ENCODE measurements at places on chromosomes 5 and 9.

DNA sequence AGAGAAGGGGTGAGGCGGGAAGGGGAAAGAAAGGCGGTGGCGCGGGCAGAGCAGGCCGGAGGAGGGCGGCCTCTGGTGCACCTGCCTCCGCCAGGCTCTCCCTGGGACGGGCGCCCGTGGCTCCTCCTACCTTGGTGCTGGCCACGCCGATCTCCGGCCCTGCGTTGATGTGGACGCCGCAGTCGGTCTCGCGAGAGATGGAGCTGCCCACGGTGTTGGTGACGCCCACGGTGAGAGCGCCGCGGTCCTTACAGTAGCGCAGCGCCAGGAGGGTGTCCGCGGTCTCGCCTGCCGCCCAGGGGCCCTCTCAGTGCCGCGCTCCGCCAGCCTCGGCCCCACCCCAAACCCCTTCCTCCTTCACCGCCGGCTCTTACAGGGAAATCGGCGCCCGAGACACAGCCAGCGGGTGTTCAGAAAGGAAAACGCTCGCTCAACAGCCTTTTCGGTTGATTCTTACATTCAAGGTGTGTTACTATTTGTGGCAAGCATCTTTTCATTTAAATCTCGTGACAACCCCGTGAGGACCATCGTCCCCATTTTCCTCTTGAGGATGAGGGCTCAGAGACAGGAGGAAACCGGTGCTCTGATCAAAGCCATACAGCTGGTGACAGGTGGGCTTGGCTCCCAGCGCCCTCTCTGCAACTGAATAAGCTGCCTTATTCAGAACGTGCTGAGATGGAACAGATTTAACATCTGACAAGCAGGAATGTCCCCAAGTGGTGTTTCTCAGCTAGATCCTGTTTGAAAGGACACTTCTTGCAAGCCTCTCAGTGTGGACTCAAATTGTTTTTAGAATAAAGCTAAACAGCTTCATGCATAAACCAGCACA lies 22.0 kb upstream of the MAPK9 start:
- peak overlapping the region; percentile 69 for H3K4me3 ChIP-seq
- no peaks in the 10 kb centered on the region for H3K4me1 ChIP-seq
- H3K27ac ChIP-seq: peak overlapping the region; percentile 49
- H3K36me3 ChIP-seq: peaks cover 6% of the 10 kb centered on the region
- H3K27me3 ChIP-seq: no peaks in the 10 kb centered on the region

DNA sequence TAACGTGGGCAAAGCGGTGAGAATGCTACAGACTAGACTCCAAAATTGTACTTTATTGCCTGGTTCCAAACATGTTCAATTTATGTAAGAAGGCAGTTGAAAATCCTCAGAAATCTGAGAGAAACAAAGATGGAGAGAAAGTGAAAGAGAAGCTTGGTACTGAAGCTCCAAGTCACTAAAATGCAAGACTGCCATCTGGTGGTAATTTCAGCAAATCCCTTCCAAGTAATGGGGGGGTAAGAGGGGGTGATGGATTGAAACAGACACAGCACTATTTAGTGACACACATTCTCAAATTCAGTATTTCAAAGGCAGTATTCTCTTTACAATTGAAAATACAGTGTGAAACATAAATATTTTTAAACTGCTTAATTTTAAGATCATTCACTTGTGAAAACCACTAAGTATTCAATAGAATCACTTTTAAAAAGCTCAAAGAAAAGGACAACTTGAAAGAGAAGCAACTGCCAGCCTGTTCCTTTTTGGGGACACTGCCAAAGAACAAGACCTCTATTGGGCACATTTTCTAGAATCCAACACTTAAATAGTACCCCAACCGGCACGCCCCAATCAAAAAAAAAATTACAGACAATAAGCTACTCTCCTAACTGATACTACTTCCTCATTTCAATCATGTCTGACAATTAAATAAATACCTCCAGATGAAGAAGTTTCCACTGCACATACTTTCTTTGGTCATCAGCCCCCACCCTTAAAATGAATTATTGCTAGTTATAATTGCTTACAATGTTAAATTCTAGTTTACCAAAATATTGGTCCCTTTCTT lies 131.5 kb downstream of the AGTPBP1 start:
- H3K4me3 ChIP-seq: peak overlapping the region; percentile 69
- no peaks in the 10 kb centered on the region for H3K36me3 ChIP-seq
- peak overlapping the region; percentile 61 for H3K27ac ChIP-seq
- peak; percentile 78 for DNase-seq
- H3K27me3 ChIP-seq: no peaks in the 10 kb centered on the region
- peaks cover 6% of the 10 kb centered on the region for H3K4me1 ChIP-seq

DNA sequence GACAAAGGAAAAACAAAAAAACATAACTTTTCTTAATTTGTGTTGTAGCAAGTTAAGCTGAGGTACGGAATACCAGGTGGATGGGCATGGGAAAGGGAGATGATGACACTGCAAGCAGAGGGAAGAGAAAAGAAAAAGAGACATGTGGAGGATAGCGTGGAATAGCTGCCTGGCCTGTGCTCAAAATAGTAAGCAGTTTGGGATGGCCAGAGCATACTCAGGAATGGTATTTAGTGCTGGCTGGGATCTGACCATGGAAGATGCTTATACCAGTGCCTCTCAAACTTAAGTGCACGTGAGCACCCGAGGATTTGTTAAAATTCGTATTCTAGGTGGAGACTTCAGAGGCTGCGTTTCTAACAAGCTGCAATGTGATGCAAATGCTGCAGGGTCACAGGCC lies 41.3 kb downstream of the LNPEP start:
- peaks cover 9% of the 10 kb centered on the region for H3K4me1 ChIP-seq
- DNase-seq: no peak
- no peak overlapping the region for H3K27ac ChIP-seq
- no peak overlapping the region for H3K4me3 ChIP-seq

DNA sequence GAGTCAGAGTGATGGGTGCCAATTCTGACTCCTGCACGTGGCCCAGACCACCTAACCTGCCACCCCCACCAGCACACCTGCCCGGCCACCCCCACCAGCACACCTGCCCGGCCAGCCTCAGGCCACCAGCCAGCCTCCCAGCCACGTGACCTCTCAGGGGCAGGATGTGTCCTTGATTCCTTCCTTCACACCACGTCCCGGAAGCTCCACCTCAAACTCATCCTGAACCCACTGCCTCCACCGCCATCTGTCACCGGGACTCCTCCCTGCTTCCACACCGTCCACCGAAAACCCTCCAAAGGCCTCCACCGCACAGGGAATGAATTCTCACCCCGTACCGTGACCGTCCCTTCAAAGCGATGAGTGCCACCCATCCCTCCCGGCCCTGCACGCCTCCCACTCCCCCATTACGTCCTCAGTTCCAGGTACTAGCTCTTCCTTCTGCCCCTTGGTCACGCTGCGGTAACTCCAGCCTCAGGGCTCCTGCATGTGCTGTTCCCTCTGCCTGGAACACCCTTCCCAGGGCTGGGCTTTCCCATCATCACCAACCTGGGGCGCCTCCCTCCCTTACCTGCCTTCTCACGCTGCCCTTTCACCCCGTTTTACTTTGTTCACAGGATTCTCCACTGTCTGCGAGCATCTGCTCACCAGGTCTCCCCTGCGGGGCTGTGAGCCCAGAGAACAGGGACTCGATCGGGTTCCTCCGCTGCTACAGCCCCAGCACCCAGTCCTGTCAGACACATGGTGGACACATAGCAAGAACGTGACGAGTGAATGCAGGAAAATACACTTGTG lies 82.9 kb downstream of the ADAMTS2 start:
- no peak overlapping the region for H3K4me3 ChIP-seq
- H3K4me1 ChIP-seq: peaks cover 19% of the 10 kb centered on the region
- H3K36me3 ChIP-seq: peaks cover 4% of the 10 kb centered on the region
- H3K27ac ChIP-seq: no peak overlapping the region
- DNase-seq: no peak

- H3K27me3 ChIP-seq: no peaks in the 10 kb centered on the region
- H3K36me3 ChIP-seq: no peaks in the 10 kb centered on the region
- peak overlapping the region; percentile 50 for H3K27ac ChIP-seq
- H3K4me3 ChIP-seq: no peak overlapping the region
Measured at GRCh38 chr5:61322738-61323725, 9.0 kb upstream of the ZSWIM6 start.

DNA sequence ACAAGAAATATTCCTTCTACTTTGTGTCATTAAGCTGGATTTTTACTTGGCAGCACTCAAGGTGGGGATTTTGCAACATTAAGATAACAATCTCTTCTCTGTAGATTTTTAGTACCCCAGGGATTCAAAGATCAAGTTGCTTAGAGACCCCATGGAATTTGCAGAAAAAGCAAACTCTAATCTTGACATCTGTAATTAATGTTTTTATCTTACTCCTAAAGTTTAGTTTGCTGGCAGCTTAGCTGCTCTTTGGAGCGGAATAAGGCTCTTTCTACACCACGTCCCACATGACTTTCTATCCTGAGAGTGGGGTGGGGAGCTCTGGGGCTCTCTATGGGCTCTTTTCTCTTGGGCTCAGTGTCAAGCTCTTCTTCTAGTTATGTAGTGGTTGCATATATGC lies 21.7 kb upstream of the SPDL1 start:
- peaks cover 42% of the 10 kb centered on the region for H3K27me3 ChIP-seq
- H3K4me3 ChIP-seq: no peak overlapping the region
- no peaks in the 10 kb centered on the region for H3K36me3 ChIP-seq
- H3K27ac ChIP-seq: no peak overlapping the region

DNA sequence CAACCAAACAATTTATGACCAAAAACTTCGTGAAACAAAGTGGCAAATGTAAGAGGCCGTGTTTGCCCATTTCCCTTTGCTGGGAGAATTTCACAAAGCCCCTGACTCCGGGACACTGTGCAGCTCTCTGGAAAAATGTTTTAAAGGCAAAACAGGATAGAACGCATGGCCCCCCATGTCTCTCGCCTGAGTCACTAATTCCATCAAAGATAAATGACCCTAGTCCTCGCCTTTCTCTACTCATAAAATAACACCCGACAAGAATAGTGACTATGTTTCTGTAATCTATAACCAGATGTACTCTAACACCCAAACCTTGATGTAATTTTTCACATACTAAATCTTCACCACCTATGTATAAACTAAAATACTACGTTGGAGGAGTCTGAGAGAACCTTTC lies 55.7 kb upstream of the SAP30L start:
- no peak overlapping the region for H3K4me3 ChIP-seq
- no peaks in the 10 kb centered on the region for H3K27me3 ChIP-seq
- peaks cover 21% of the 10 kb centered on the region for H3K4me1 ChIP-seq
- DNase-seq: no peak
- peaks cover 23% of the 10 kb centered on the region for H3K36me3 ChIP-seq

- H3K27me3 ChIP-seq: no peaks in the 10 kb centered on the region
- H3K4me1 ChIP-seq: peaks cover 13% of the 10 kb centered on the region
- no peaks in the 10 kb centered on the region for H3K36me3 ChIP-seq
- peak; percentile 92 for DNase-seq
- H3K27ac ChIP-seq: peak overlapping the region; percentile 91
Measured at GRCh38 chr5:171571663-171572062, 152.2 kb downstream of the FGF18 start.

GRCh38 chr9:108283696-108284095 lies 572.1 kb downstream of the ACTL7B start:
- DNase-seq: no peak
- H3K27ac ChIP-seq: no peak overlapping the region
- H3K4me3 ChIP-seq: no peak overlapping the region
- no peaks in the 10 kb centered on the region for H3K36me3 ChIP-seq
- no peaks in the 10 kb centered on the region for H3K4me1 ChIP-seq

GRCh38 chr5:151298063-151298855 lies 5.3 kb downstream of the SLC36A3 start:
- peaks cover 23% of the 10 kb centered on the region for H3K4me1 ChIP-seq
- peak; percentile 90 for DNase-seq

DNA sequence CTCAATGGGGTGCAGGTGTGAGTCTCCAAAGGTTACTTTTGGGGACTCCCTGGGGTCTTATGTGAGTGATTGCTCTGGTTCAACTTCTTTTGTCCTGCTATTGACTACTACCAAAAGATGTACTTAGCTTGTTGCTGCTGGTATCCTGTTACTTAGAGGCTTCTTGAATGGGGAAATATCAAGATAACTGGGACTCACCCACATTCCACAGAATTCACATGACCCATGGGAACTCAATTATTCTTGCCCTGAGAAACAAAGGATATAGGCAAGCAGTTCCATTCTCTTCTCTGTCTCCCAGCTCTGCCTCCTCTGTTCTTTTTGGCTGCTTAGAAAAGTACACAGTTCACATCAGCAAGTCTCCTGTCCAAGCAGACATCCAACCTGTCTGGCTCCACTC lies 105.9 kb downstream of the UNC13B start:
- no peaks in the 10 kb centered on the region for H3K4me1 ChIP-seq
- H3K36me3 ChIP-seq: peaks cover 5% of the 10 kb centered on the region
- no peak for DNase-seq
- peak overlapping the region; percentile 70 for H3K27ac ChIP-seq
- H3K27me3 ChIP-seq: no peaks in the 10 kb centered on the region
- no peak overlapping the region for H3K4me3 ChIP-seq

GRCh38 chr9:33921967-33922895 lies 105.3 kb downstream of the UBE2R2 start:
- H3K4me1 ChIP-seq: no peaks in the 10 kb centered on the region
- H3K27ac ChIP-seq: no peak overlapping the region
- peaks cover 90% of the 10 kb centered on the region for H3K36me3 ChIP-seq
- no peak overlapping the region for H3K4me3 ChIP-seq
- peak; percentile 35 for DNase-seq

DNA sequence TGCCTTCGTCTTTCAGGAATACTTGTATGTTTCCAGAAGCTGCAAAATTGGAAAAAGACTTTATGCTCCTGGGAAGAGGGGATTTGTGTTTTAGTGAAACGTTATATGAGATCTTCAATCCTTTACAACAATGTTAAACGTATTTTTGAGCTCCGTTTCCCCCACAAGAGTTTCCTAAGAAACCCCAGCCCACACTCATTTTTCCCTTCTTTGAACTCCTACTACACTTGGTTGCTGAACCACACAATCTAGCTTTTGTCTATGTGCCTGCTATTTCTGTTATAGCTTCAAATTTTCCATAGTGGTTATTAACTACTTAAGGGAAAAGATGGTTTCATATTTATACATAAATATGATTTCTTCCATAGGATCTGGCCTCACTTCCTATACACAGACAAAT lies 238.6 kb upstream of the ACTBL2 start:
- no peaks in the 10 kb centered on the region for H3K27me3 ChIP-seq
- no peak overlapping the region for H3K27ac ChIP-seq
- DNase-seq: no peak
- H3K4me3 ChIP-seq: no peak overlapping the region
- H3K36me3 ChIP-seq: no peaks in the 10 kb centered on the region

GRCh38 chr5:125199373-125199772 lies 452.9 kb upstream of the ZNF608 start:
- H3K27me3 ChIP-seq: no peaks in the 10 kb centered on the region
- no peak overlapping the region for H3K4me3 ChIP-seq
- no peak overlapping the region for H3K27ac ChIP-seq
- no peaks in the 10 kb centered on the region for H3K4me1 ChIP-seq

DNA sequence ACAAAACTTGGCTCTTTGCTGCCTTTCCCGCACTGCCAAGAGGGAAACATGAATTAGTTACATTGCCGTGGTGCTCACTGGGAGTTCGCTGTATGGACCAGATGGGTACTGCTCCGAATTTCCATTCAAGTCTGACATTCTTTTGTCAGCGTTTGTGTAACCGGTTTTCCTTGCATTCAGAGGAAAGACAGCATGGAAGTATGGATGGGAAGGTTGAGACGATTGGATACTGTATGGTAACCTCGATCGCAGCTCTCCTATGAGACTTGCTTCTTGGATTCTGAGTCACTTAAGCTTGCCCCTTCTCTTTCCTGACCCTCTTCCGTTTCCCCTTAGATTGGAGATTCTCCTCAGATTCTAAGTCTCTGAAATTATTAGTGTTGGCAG lies 625 bp upstream of the UBLCP1 start:
- H3K4me1 ChIP-seq: peaks cover 19% of the 10 kb centered on the region
- no peaks in the 10 kb centered on the region for H3K27me3 ChIP-seq
- H3K36me3 ChIP-seq: peaks cover 10% of the 10 kb centered on the region
- DNase-seq: no peak

All from MCF 10A (cell line).